AG04449 (cell line): ENCODE measurements at places on chromosomes 5 and 9.

DNA sequence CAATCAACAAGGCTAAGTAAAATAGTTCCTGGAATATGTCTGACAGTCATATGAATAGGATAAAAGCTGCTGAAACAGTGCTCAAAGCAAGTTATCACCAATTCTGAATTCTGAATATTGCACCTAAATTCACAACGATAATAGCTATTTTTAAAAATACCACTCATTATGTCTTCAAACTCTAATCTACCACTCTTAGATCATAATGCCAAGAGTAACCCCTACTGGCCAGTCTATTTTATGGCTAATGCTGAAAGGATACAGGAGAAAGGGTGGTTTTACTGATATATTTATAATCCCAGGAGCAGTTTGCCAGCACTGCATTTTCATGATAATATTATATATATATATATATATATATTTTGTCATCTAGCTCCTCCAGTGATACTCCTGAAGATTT, 232.8 kb downstream of the PDE4D start:
- DNase-seq: no peak

GRCh38 chr5:33032271-33033070, 321.4 kb downstream of the NPR3 start:
- no peak for DNase-seq

DNA sequence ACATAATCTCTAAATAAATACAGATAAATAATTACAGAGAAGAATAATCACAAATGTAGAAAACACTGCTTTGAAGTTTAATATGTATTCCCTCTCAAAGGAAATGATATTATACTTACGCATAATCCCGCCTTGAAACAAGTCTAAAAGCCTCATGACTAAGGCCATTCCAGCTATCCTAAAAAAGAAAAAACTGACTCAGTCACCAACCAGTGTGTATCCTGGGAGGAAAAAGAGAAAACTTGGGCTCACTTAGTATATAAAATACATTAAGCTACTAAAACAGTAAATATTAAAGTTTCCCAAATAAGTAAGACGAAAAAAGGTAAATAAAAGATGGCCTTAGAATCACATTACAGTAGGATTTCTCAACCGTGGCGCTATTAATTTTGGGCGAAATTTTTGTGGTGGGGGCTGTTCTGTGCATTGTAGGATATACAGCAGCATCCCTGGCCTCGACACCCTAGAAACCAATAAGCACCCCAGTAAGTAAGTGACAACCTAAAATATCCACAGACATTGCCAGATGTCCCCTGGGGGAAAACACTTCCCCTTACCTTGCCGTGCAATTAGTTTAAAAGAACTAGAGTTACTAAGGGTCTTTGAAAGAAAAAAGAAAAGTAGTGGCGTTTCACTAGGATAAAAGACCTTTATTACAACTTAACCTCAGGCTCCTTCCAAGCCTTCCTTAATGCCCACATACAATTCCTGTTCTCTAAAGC, 1.1 kb downstream of the HSPA9 start:
- no peak for DNase-seq

DNA sequence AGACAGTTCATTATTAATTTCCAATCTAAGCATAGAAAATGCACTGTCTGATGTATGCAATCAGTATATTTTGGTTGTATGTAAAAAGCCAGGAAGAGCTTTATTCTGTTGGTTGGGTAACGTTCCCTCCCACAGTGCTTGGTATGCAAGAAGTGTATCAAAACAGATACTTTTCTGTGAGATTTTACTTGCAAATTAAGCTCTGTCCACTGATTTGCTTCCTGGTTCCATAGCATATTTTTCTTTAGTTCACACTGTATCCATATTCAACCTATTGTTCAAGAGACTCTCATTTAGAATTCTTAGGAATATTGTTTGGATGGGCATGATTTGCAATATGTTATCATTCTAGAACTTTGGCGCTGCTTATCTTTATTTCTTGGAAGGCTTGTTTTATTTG, 47.4 kb downstream of the RNF180 start:
- DNase-seq: no peak

- no peak for DNase-seq
Measured at GRCh38 chr9:68669218-68669617, 35.8 kb upstream of the PIP5K1B start.

- no peak for DNase-seq
Measured at GRCh38 chr5:179346401-179346800, 1.1 kb upstream of the ADAMTS2 start.

DNA sequence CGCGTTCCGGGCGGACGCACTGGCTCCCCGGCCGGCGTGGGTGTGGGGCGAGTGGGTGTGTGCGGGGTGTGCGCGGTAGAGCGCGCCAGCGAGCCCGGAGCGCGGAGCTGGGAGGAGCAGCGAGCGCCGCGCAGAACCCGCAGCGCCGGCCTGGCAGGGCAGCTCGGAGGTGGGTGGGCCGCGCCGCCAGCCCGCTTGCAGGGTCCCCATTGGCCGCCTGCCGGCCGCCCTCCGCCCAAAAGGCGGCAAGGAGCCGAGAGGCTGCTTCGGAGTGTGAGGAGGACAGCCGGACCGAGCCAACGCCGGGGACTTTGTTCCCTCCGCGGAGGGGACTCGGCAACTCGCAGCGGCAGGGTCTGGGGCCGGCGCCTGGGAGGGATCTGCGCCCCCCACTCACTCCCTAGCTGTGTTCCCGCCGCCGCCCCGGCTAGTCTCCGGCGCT, at the start of gene DAPK1:
DAPK1 (plus strand) TSS at position 264 of the 442 bp plus-strand sequence. CDS start 1,211 bp downstream, outside the sequence.
- DNase-seq: no peak

GRCh38 chr5:35281613-35282012, 51.3 kb upstream of the PRLR start:
- DNase-seq: no peak

GRCh38 chr9:125258160-125258785, 3.4 kb upstream of the GAPVD1 start:
- DNase-seq: no peak

DNA sequence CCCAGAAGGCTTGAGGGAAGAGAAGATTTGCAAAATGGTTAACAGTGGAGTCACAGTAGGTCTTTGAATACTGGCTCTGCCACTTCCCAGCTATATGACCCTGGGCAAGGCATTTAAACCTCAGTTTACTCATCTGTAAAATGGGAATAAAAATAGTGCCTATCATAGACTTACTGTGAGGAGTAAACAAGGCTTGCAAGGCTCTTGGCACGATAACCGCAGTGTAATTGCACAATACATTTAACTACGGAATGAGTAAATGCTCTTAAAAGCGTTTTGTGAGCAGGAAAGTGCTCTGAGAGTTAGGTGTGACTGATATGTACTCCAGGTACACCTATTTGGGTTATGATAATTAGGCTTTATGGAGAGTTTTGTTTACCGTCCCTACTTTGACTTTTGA, 8.4 kb downstream of the SLC36A3 start:
- DNase-seq: no peak

DNA sequence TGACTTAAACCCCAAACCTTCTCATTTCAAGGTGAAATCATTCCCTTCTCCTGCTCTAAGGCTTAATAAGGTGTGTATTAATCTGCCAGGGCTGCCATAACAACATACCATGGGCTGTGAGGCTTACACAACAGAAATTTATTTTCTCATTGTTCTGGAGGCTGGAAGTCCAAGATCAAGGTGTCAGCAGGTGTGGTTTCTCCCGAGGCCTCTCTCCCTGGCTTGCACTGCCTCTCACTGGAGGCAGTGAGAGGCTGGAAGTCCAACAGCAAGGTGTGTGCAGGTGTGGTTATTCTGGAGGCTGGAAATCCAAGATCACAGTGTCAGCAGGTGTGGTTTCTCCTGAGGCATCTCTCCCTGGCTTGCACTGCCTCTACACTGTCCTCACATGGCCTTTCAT, 280.3 kb upstream of the TUT7 start:
- DNase-seq: no peak

DNA sequence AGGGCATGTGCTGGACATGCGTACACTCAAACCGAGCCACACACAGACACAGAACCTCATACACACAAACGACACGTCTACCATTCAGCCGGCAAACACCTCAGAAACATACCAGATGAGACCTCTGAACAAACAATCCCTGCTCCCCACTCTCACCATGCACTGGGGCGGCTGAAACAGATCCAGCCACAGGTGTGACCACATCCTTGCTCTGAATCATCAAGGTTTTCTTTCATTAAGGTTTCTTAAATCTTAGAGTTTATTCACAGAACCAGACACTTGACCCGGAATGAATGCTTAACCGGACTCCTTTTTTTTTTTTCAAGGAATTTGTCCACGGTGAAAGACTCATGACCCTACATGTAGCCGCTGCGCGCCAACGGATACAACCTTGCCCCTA, 26.2 kb downstream of the TERT start:
- DNase-seq: no peak

DNA sequence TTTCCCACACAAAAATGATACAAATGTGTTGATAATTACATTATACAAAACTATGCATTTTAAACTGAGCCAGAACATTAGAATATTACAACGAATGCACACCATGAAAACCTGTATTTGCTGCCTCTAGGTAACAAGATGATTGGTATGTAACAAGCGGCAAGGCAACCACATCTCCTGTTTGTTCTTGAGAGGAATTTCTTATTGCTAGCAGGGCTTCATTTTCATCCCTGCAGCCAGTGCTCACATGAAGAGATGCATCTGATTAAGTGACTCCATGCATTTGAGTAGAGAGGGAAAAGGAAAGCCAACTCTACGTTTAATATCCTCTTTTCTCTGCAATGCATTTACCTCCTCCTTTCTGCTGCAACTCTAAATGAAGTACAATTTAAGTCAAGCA, 36.6 kb downstream of the FRMD3 start:
- DNase-seq: no peak

GRCh38 chr5:161030229-161030628, 178.2 kb upstream of the ATP10B start:
- DNase-seq: no peak

- no peak for DNase-seq
Measured at GRCh38 chr5:53019320-53019719, 30.2 kb downstream of the ITGA2 start.

- DNase-seq: no peak
Measured at GRCh38 chr5:24142341-24142740, 502.4 kb downstream of the CDH10 start.

DNA sequence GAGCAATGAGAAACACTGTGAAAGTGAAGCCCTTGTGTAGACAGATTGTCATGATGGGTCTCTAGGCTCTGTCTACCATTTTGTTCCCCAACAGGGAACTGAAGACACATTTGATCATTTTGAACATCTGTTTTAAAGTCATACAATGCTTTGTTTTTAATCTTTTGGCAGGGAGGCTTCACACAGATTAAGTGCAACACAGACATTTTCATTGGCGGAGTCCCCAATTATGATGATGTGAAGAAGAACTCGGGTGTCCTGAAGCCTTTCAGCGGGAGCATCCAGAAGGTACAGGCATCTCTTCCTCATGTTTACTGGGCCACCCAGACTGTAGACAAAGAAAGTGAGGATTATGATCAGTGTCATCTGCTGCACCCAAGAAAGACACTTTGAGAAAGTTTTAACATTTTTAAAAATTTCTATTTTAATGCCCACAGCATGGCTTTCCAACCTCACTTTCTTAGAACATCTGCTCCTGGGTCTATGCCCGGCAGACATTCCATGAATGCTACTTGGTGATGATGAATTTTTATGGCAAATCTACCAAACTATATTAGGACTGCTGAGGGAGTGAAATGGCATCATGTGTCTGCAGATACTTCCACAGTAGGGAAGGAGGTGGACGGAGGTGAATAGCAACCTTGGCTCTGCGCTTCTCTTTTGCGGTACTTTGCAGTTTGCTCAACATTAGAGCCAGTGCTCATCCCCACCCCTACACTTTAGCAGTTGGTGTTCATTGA, 121.3 kb downstream of the LIFR start:
- DNase-seq: no peak

DNA sequence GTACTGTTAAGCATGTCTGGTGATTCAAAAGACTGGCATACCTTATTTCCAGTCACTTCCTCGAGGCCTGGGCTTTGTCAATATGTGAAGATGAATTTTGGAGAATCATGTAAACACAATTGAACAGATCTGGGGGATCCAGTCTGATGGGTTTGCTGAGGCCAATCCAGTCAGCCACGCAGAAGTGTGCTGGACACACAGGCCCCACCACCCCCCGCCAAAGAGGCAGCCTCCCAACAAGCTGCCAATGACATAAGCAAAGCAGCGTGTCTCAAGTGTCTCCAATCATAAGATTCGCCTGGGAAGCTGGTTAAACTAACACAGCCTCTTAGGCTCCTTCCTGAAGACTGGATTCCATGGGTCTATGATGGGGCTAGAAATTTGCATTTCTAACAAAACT, 192.9 kb upstream of the KLF9 start:
- DNase-seq: no peak

- DNase-seq: no peak
Measured at GRCh38 chr5:173774271-173774761, 113.8 kb upstream of the CPEB4 start.

GRCh38 chr9:13064676-13065075, 214.8 kb downstream of the MPDZ start:
- DNase-seq: no peak

GRCh38 chr9:90813523-90813922, 11.9 kb downstream of the SYK start:
- DNase-seq: no peak

DNA sequence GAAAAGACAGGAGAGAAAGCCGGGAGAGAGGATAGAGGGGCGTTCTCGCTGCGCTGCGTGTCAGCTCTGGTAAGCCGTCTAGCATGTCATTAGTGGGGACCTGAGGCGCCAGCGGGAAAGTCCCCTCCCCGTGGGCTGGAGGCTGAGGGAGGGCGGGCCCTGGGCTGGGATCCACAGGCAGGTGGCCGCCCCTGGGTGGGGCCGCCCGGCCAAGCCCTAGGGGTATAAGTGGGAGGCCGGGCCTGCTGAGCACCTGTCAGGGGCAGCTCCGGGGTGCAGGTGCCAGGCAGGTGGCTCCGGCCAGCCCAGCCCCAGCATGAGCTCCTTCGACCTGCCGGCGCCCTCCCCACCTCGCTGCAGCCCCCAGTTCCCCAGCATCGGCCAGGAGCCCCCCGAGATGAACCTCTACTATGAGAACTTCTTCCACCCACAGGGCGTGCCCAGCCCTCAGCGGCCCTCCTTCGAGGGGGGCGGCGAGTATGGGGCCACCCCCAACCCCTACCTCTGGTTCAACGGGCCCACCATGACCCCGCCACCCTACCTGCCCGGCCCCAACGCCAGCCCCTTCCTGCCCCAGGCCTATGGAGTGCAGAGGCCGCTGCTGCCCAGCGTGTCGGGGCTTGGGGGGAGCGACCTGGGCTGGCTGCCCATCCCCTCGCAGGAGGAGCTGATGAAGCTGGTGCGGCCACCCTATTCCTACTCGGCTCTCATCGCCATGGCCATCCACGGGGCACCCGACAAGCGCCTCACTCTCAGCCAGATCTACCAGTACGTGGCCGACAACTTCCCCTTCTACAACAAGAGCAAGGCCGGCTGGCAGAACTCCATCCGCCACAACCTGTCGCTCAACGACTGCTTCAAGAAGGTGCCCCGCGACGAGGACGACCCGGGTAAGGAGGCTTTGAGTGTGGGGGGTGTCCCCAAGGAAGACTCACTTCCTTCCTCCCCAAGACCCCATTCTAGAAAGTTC, at the start of gene FOXI1:
FOXI1 (plus strand) TSS at position 256 of the 970 bp plus-strand sequence; CDS start at position 317, 61 bp downstream.
- DNase-seq: no peak

DNA sequence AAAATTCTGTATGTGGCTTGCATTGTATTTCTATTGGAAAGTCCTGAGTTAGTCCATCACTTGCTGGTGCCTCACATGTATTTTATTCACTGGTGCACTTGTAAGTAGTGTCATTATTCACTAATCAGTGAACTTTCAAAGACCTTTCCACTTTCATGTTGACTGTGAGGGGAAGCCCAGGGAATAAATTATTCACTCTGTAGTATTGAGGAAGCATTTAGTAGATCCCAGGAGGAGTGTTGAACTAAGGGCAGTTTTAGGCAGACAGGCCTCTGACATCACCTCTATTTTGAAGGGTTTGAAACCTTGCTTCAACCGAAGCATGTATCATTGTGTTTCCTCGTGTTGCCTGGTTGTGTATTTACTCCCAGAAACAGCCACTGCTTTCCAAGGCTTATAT, 705.4 kb upstream of the RIOK2 start:
- DNase-seq: no peak
